Activated T-helper 2 cell treated with anti-CD3 and anti-CD28 coated beads, Interferon-gamma antibody, Interleukin-2, Interleukin-4, amounts not matched to agents 10 μg/mL and 5 μg/mL and 100 μg/mL, durations not matched to agents 14 hours and 24 hours and 36 hours (primary cell): ENCODE measurements at places on chromosomes 4 and X. TPM values are rescaled to one million over a fixed set of nuclear protein-coding genes. Genes with fewer than 3 reads are reported as not detected.

DNA sequence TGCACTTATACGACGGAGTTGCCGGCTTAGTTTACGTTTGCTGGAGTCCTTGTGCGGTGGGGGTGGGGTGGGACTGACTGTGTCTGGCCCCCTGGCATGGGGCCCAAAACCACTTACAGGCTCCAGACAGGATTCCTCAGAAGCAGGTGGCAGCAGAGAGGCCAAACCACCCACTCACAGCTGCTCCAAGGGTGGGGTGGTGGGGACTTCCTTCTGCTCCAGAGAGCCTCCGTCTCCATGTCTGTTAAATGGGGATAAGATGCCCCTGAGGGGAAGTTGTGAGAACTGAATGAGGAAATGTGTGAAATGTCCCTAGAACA is 36.7 kb downstream of the PSAPL1 start:
- no peak for DNase-seq

The ITIH6 gene
- not detected in 2 replicates for total RNA-seq

- no peak for DNase-seq
Measured at GRCh38 chrX:5399403-5399802, 829.3 kb downstream of the NLGN4X start.

GRCh38 chrX:106415276-106415895 is 196.4 kb upstream of the RADX start:
- no peak for DNase-seq

DNA sequence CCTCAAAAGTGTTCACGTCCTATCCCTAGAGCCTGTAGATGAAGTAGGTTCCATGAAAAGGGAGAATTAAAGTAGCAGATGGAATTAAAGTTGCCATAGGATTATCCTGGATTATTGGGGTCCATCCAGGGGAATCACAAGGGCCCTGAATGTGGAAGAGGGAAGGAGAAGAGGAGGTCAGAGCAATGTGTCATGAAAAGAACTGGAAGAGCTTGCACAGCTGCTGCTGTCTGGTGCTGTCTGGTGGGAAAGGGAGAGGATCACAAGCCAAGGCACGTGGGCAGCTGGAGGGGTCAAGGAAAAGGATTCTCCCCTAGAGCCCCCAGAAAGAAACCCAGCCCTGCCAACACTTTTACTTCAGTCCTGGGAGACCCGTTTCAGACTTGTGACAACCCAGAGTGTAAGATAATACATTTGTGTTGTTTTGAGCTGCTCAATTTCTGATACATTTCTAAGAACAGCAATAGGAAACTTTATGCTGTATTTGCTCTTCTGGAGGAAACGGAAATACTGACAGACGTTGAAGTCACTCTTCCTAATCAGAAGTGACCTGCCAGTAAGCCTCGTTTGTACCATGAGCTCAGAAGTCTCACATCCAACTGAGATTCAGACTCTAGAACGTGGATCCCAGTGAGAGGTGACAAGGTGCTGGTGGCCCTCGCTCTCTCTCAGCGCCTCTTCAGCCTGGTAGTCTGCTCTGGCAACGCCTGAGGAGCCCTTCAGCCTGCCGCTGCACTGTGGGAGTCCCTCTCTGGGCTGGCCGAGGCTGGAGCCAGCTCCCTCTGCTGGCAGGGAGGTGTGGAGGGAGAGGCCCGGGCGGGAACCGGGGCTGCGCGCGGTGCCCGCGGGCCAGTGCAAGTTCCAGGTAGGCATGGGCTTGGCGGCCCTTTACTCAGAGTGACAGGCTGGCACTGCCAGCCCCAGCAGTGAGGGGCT is 34.7 kb upstream of the ENPP6 start:
- no peak for DNase-seq

The MSANTD1 gene
- total RNA-seq, result 0.64 and 0.68 TPM in 2 replicates

DNA sequence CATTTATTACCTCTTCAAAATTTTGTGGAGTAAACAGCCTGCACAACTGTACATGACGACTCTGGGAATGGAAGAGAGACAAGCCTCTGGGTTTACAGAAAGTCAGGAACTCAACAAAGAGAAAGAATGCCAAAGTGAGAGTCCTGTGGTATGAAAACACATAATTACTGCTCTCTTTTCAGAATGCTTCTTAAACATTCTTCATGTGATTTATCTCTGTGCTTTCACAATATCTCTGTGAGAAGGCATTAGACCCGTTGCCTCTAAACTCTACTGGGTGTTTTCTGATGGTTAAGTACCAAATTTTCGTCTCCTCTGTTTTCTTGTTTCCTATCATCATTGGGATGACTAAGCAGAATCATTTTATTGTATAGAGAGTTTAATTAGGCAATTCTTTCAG is 966.6 kb upstream of the SLIT2 start:
- no peak for DNase-seq

GRCh38 chr4:151882072-151882803 is 121.4 kb upstream of the GATB start:
- no peak for DNase-seq

The TENM3 gene
- total RNA-seq, result 0.05 and 0.09 TPM in 2 replicates

- no peak for DNase-seq
Measured at GRCh38 chrX:153673428-153674218, at the start of gene PNCK. TSS of gene PNCK (minus strand) at chrX:153673813. CDS start at chrX:153673076, 737 bp downstream.

DNA sequence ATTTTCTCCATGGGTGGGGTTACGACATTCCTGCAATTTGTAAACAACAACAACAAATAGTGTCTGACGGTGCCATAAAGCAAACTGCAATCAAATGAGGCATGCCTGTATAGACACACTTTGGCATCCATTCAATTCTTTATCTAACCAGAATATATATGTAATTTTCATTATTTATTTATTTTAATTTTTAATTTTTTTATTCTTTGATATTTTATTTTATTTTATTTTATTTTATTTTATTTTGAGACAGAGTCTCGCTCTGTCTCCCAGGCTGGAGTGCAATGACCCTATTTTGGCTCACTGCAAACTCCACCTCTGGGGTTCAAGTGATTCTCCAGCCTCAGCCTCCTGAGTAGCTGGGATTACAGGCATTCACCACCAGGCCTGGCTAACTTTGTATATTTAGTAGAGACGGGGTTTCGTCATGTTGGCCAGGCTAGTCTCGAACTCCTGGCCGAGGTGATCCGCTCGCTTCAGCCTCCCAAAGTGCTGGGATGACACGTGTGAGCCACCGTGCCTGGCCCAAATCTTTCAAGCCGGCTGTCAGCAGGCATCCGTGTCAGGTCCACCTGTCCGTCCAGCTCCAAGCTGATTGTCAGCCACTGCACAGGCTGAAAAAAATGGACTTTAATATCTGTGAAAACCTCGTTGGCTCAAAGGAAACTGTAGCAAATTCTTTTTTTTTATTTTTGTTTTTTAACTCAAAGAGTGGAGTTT is 200.8 kb downstream of the ASMT start:
- DNase-seq, result no peak
